ENCODE measurements at places on chromosomes 2 and 18.

GRCh38 chr18:35605686-35606417 is 24.3 kb downstream of the GALNT1 start:
- no peak for DNase-seq
- H3K4me1 ChIP-seq: peaks cover 46% of the 10 kb centered on the region
- peaks cover 35% of the 10 kb centered on the region for H3K36me3 ChIP-seq
- H3K4me3 ChIP-seq: no peak overlapping the region

DNA sequence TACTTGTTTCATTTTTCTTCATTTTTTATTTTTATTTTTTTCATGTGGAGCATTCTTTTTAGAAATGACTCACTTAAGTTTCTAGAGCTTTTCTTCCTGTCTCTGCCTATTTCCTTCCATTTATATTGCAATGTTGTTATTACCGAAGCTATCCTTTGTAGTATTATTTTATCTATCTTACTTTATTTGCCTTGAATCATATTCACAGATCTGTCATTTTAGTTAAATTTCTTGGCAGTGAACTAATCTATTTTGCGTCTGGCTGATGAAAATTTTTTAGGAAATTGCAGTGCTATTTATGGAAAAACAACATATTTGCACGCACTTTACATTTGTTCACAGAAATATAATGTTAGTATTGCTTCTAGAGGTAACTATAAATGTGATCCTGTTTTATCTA is 956.9 kb upstream of the SLC39A10 start:
- H3K27ac ChIP-seq: no peak overlapping the region
- DNase-seq: no peak
- no peaks in the 10 kb centered on the region for H3K36me3 ChIP-seq
- H3K27me3 ChIP-seq: no peaks in the 10 kb centered on the region

GRCh38 chr2:26756337-26756736 is 7.7 kb upstream of the SLC35F6 start:
- no peak overlapping the region for H3K4me3 ChIP-seq
- no peak overlapping the region for H3K27ac ChIP-seq
- no peak for DNase-seq

GRCh38 chr18:69143084-69143483 is 257.6 kb upstream of the DOK6 start:
- DNase-seq: no peak
- H3K4me1 ChIP-seq: no peaks in the 10 kb centered on the region
- H3K36me3 ChIP-seq: no peaks in the 10 kb centered on the region
- H3K27me3 ChIP-seq: no peaks in the 10 kb centered on the region

DNA sequence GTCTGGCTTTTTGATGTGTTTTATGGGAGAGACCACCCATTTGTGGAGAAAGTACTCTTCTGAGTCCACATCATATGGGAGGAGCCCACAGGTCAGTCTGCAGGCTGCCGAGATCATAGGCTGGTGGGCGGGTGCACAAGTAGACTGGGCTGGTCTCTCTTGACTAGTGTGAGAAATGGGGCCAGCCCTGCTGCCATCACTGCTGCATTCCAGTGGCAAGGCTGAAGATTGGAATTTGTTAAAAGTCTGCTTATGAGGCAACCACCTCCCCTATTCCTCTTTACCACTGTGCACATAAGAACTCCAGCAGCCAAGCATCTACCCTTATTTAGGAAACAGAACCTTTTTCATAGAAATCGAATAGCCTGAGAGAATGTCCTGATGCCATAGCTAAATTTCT is 200.7 kb downstream of the DIS3L2 start:
- peaks cover 3% of the 10 kb centered on the region for H3K4me1 ChIP-seq
- H3K36me3 ChIP-seq: peaks cover 30% of the 10 kb centered on the region
- no peak overlapping the region for H3K27ac ChIP-seq
- H3K4me3 ChIP-seq: no peak overlapping the region
- DNase-seq: no peak

GRCh38 chr2:11123001-11123809 is 32.1 kb upstream of the SLC66A3 start:
- DNase-seq: no peak
- H3K4me1 ChIP-seq: peaks cover 5% of the 10 kb centered on the region
- H3K27me3 ChIP-seq: no peaks in the 10 kb centered on the region

DNA sequence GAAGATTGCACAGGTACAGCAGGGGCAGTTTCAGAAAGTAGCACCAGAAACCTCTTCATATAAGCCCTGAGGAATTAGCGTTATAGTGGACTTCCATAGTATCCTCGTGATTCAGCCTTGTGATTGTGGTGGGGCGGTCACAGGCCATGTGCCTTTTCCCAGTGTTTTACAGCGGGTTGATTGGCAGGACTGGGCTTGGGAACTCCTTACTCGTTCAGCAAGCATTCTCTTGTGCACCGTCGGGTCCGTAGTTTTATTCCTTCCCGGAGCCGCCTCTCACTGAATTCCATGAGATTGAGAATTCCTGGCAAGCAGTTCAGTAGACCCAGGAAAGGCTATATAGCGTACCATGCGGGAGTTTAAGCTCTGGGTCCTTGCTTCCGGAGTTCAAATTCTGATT is 5.2 kb downstream of the COPS8 start:
- no peak for DNase-seq
- no peaks in the 10 kb centered on the region for H3K27me3 ChIP-seq
- no peak overlapping the region for H3K27ac ChIP-seq
- no peaks in the 10 kb centered on the region for H3K36me3 ChIP-seq
- peaks cover 15% of the 10 kb centered on the region for H3K4me1 ChIP-seq

DNA sequence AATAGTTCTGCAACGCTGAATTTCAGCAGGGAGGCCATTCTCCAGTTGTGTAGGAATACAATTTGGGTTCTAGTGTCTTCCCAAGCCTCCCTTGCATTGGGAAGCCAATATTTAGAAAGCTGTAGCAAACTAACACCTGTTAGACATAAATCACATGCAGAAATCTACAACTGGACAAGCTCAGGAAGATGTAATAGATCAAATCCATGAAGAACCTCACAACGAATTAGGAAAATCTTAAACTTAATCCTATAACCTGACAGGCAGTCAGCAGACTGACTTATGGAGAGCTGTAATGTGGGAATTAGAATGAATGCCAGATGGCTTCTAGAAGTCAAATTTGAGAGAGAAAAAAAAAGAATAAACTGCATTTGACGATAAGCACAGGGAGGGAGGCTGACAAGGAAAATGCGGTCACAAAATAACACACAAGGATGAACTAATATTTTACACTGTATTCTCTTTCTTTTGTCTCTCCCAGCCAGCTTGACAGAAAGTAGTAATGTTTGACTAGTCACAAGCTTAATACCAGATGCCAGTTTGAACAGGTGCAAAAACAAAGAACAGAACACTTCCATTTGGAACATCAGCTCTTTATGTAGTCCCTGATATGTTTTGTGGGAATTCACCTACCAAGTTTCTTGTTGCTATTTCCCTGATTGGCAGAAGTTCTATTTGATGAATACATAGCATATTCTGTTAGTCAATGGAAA is 50.8 kb upstream of the FANCL start:
- H3K27me3 ChIP-seq: peaks cover 10% of the 10 kb centered on the region
- H3K4me1 ChIP-seq: no peaks in the 10 kb centered on the region
- DNase-seq: no peak

GRCh38 chr2:218168635-218169462 is 2.1 kb upstream of the CXCR1 start:
- H3K4me3 ChIP-seq: peak overlapping the region; percentile 8
- no peaks in the 10 kb centered on the region for H3K27me3 ChIP-seq
- H3K36me3 ChIP-seq: no peaks in the 10 kb centered on the region
- H3K27ac ChIP-seq: peak overlapping the region; percentile 43

DNA sequence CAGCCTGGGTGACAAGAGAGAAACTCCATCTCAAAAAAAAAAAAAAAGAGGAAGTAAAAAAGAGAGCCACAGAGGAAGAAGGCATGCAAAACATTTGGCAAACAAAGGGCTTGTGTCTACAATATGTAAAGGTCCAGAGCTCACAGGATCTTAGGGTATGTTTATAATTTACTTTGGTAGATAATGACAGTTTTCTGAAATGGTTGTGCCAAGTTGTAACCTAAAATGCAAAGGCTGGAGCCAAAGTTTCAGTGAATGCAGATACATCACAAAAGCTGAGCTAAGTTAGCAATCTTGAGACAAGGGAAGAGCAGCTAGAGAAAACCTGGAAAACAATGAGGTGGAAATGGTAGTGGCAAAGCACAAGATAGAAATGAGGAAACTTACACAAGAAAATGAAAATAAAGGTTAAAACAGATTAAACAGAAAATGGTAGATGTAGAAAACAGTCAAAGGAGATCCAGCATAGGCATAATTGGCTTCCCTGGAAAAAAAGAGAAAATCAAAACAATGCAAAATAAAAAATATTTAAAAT is 77.5 kb upstream of the HK2 start:
- no peak overlapping the region for H3K4me3 ChIP-seq
- no peak for DNase-seq
- H3K27ac ChIP-seq: no peak overlapping the region

- H3K27me3 ChIP-seq: no peaks in the 10 kb centered on the region
- no peak overlapping the region for H3K4me3 ChIP-seq
- no peak overlapping the region for H3K27ac ChIP-seq
- peaks cover 15% of the 10 kb centered on the region for H3K4me1 ChIP-seq
- H3K36me3 ChIP-seq: no peaks in the 10 kb centered on the region
These were observed 48.0 kb downstream of the TEX44 start for GRCh38 chr2:231640641-231641111.

DNA sequence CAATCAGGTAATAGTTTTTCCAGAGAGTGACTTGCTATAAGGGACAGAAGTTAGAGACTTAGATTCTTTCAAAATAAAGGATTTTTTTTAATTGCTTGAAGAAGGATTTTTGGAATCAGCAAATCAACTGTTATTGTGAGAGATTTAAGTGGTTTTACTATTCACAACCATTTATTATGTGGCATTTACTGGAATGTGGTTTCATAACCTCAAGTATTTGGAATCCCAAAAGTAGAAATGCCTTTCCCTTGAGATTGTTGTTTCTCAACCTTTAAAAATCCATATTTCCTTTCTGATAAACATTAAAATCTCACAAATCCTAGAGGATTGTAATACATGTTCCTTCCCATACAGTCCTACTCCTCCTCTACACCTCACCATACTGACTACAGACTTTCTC is 5.0 kb downstream of the TANK start:
- peaks cover 10% of the 10 kb centered on the region for H3K36me3 ChIP-seq
- H3K27ac ChIP-seq: no peak overlapping the region
- DNase-seq: no peak
- peaks cover 65% of the 10 kb centered on the region for H3K4me1 ChIP-seq
- no peak overlapping the region for H3K4me3 ChIP-seq

DNA sequence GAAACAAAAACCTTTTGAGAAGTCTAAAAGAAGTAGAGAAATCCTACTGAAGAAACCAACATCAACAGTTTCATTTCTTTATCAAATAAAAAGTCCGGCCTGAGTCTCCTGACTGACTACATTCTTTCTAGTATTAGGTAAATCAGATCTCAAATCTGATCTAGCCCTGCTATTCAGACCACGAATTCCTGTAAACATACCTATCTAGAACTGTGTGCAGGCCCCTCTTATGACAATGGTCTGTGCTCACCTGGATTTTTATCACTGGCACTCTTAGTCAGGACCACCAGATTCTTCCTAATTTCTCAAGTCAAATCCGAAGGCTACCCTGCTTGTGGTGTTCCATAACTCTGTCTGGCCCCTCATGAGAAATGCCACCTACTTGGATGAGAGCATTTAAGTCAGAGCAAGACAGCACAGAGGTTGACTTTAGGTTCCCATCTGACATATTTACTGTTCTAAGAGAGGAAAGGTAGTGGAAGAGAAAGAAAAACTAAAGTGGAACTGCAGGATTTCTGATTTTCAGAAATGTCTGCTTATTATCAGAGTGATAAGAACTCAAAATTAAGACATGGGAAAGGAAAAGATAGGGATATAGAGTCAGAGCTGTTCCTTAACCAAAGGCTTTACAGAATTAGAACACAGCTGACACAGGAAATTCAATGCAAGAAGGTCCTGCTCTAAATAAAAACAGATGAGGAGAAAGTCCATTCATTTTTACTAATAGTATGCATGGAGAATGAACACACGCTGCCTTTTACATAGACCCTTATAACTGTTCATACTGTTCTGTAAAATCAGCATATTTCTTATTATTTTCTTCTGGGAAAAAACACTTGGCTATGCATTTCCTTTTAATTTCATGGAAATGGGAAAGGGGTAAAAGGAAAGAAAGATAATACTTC is 56.5 kb downstream of the SLC8A1 start:
- H3K27ac ChIP-seq: no peak overlapping the region
- peaks cover 3% of the 10 kb centered on the region for H3K4me1 ChIP-seq
- no peak overlapping the region for H3K4me3 ChIP-seq
- H3K27me3 ChIP-seq: no peaks in the 10 kb centered on the region
- H3K36me3 ChIP-seq: no peaks in the 10 kb centered on the region
- DNase-seq: no peak

GRCh38 chr18:45962866-45963265 is 4.3 kb downstream of the EPG5 start:
- peaks cover 79% of the 10 kb centered on the region for H3K4me1 ChIP-seq
- H3K27me3 ChIP-seq: no peaks in the 10 kb centered on the region
- H3K4me3 ChIP-seq: peak overlapping the region; percentile 22
- peaks cover 29% of the 10 kb centered on the region for H3K36me3 ChIP-seq

DNA sequence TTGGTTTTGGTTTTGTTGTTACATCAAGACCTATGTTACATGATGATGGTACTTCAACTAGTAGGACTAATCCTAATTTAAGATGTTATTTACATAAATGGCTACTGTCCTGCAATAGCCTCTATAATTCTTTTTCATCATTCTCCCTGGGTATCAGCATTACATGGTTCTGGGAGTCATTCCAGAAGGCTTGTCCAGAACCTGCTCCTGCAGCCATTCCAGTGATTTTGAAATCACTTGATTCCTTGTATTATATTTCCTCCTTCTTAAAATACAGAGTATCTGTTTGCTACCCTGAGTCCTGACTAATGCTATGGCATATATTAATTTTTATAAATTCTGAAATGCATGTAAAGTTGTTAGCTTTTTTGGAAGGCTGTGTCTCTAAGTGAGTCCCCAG is 400.5 kb upstream of the MEIS1 start:
- H3K4me3 ChIP-seq: no peak overlapping the region
- peaks cover 13% of the 10 kb centered on the region for H3K27me3 ChIP-seq
- H3K27ac ChIP-seq: no peak overlapping the region
- no peaks in the 10 kb centered on the region for H3K4me1 ChIP-seq

GRCh38 chr2:214737188-214737587 is 72.3 kb downstream of the BARD1 start:
- H3K4me3 ChIP-seq: no peak overlapping the region
- no peak overlapping the region for H3K27ac ChIP-seq
- peaks cover 2% of the 10 kb centered on the region for H3K4me1 ChIP-seq
- no peaks in the 10 kb centered on the region for H3K27me3 ChIP-seq

DNA sequence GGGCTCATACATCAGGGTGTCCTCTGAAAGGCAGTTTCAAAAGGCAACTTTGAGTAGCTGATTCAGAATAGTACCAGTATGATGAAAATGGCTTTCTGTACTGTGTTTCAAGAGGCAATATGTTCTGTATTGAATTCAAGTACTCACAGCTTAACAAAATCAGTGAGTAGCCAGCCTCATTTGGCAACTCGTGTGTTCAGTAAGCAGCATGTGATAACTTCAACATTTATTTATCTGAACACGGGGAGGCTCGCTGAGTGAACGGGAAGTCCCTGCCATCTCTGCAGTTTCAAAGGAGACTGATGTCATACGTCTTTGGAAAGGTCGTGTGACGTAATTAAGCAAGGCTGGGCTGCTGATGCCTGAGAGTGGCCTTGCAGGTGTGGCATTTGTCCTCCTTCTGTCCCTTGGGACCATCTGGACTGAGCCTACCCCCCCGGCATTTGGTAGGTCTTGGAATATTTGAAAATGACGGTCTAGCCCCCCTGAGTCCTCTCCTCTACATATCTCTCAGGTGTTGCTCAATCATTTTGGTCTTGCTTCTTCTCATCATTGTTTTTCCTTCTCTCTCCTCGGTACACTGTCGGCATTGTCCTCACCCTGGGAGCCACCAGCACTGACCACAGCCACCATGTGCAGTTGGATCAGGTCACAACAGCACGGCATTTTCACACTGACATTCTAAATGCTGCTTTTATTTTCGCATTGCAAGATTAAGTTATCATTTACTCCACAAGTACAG is 62.8 kb downstream of the SMIM21 start:
- H3K27me3 ChIP-seq: peaks cover 2% of the 10 kb centered on the region
- no peak overlapping the region for H3K4me3 ChIP-seq
- no peak overlapping the region for H3K27ac ChIP-seq
- H3K4me1 ChIP-seq: peaks cover under 1% of the 10 kb centered on the region

Measured in naive thymus-derived CD8-positive, alpha-beta T cell (primary cell).